ENCODE measurements at places on chromosomes 16 and 17.

- DNase-seq = no peak
Observed at GRCh38 chr17:75602644-75603043, 15.0 kb downstream of the MYO15B start.

GRCh38 chr17:45091778-45092425 lies 30.8 kb downstream of the NMT1 start:
- DNase-seq = no peak

- DNase-seq = no peak
Observed at GRCh38 chr17:57166803-57167202, 81.8 kb downstream of the AKAP1 start.

DNA sequence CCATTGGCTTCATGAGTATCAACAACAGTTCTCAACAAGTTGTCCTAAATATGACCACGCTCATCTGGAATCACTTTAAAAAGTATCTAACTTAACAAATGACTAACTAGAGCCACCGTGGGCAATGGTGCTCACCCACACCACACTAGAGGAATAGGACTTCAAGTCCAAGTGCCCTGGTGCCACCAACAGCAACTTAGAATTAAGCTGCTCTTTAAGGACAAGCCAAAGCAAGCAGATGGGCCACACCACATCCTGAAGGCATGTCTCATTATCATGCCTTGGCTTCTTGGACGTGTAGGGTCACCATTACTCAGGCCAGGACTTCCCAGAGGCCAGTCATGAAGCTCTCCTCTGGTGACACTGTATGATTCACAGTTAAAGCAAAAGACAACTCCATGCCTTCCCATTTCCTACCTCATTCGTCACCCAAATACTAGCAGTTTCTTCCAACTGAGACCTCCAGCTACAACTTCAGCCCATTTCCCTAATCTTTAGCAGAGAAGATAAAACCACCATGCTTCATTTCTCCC lies 9.4 kb upstream of the SLC6A4 start:
- DNase-seq = peak; percentile 28

DNA sequence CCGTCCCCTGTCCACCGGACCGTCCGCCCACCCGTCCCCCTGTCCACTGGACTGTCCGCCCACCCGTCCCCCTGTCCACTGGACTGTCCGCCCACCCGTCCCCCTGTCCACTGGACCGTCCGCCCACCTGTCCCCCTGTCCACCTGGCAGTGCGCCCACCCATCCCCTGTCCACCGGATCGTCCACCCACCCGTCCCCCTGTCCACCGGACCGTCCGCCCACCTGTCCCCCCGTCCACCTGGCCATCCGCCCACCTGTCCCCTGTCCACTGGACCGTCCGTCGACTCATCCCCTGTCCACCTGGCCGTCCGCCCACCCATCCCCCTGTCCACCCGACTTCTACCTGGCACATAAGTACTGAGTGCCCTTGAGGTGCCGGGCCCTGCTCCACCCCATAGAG lies 76.6 kb downstream of the LMF1 start:
- no peak for DNase-seq

GRCh38 chr17:9811086-9811485 lies 10.8 kb downstream of the GSG1L2 start:
- DNase-seq = no peak

GRCh38 chr16:58501242-58502131 lies 1.5 kb downstream of the NDRG4 start:
- no peak for DNase-seq

- DNase-seq = no peak
Observed at GRCh38 chr17:59496178-59496577, 69.2 kb upstream of the DHX40 start.

DNA sequence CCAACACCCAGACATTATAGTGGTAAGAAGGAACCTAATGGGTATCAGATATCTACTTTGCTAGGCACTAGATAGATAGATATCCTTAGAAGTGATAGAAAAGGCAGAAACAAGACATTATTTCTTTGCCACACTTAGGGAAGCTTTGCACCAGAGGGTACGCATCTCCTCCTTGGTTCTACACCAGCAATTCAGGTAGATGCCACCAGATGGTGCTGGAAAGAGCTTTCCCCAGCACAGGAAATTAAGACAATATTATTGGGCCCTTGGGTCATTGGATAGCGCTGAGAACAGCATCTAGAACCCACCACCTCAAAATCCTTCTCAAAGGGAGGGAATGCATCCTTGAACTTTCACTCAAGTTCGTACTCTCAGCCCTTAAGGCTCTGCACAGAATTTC lies 173.8 kb upstream of the CCL2 start:
- no peak for DNase-seq

DNA sequence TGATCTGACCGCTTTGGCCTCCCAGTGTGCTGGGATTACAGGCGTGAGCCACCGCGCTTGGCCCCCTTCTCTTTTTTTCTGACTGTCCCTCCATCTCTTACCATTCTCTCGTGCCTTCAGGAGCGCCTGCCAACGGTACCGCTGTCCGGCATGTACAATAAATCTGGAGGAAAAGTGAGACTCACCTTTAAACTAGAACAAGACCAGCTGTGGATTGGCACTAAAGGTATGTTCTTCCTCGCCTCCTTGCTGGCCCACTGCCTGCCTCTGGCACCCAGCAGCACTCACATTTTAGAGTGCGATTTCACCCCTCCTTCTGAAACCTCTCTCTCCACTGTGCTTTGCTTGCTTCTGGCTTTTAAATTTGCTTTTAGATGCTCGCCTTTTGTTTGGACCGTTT lies 5.0 kb downstream of the UBFD1 start:
- no peak for DNase-seq

DNA sequence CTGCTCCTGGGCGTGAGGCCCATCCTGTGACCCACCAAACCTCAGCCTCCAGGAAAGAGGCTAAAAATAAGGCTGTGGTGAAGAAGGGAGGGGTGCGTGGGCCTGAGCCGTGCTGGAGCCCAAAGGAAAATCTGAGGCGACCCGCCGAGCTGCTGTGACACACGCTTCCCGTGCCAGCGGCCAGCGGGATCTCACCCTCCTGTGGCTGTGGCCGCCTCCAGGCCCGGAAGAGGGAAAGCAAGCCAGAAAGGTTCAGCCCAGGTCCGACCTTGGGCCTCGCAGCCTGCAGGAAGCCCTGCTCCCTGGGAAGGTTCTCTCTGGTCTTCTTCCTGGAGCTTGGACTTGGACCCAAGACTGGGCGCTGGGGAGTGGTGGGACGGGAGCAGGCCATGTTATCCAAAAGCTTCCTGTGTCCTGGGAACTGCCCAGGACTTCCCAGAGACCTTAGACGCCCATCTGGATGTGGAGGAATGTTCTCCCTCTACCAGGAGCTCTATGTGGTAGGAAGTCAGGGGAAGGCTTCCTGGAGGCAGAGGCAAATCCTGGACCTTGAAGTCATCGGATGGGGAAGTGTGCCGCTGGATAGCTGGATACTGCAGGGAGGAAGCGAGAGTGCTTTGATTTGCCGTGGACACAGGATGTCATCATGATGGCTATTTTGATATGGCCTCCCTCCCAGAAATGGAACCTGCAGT lies 11.4 kb downstream of the SPNS2 start:
- peak; percentile 82 for DNase-seq

- DNase-seq = no peak
Observed at GRCh38 chr17:13729466-13730134, 127.9 kb upstream of the HS3ST3A1 start.

- no peak for DNase-seq
Observed at GRCh38 chr17:36182176-36183000, 6.0 kb upstream of the TBC1D3B start.

GRCh38 chr16:13560151-13560550 lies 359.8 kb upstream of the ERCC4 start:
- no peak for DNase-seq

GRCh38 chr16:8622315-8622656 lies 788 bp downstream of the METTL22 start:
- DNase-seq = no peak

- DNase-seq = no peak
Observed at GRCh38 chr16:15907863-15908478, 19.6 kb upstream of the CEP20 start.

- DNase-seq = no peak
Observed at GRCh38 chr17:58982626-58983025, 124.1 kb downstream of the TRIM37 start.

- DNase-seq = peak; percentile 90
Observed at GRCh38 chr17:81037026-81037797, 2.3 kb downstream of the BAIAP2 start.

- DNase-seq = no peak
Observed at GRCh38 chr16:81546781-81547180, 102.2 kb downstream of the CMIP start.

DNA sequence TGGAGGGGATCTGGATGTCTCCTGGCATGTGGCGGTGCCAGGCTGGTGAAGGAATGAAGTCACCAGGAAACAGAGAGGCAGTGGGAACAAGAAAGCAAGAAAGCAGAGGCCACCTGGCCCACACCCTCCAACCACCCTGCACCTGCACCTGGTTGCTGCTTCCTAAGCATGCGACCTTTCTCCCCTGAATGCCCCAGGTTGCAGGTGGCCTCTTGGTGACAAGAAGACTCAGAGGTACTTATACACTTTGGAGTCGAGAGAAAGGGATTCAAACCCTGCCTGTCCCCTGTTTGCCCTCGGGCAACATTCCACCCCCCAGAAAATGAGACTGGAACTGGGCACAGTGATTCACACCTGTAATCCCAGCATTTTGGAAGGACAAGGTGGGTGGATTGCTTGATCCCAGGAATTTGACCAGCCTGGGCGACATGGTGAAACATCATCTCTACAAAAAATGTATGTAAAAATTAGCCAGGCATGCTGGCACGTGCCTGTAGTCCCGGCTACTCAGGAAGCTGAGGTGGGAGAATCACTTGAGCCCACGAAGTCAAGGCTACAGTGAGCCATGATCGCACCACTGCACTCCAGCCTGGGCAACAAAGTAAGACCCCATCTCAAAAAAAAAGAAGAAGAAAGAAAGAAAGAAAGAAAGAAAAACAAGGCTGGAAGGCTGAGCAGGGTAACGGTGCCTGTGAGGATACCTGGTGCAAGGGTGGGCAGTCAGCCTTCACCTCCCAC lies 34.6 kb upstream of the TNRC6C start:
- no peak for DNase-seq

DNA sequence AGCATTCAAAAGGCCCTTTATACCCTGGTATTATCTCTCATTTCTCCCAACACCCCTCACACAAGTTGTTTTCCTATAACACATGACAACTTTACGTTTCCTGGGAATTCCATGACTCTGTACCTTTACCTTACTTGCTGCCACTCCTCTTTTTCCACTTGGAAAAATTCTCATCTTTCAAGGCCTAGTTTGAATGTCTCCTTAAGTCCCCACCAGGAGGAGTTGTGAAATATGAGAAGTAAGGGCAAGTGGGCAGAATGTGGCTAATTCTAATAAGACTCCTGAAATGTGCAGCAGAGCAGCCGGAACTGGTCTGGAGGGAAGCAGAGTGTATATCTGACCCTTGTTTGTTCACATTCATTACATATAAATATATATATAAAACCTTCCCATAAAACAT lies 39.7 kb downstream of the BRCA1 start:
- DNase-seq = no peak

DNA sequence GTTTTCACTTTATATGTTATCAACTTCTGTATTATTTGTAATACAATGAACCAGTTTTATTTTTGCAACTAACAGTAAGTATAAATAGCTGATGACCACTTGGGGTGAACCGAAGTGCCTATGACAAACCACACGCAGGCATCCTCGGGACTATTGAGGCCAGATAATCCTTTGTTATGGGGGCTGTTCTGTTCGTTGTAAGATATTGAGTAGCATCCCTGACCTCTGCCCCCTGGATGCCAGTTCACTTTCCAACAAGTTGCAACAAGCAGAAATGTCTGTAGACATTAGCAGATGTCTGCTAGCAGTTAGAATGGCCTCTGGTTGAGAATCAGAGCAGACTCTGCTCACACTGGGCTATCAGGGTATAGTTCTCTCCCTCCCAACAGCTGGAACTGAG lies 277.0 kb downstream of the WWOX start:
- DNase-seq = no peak

DNA sequence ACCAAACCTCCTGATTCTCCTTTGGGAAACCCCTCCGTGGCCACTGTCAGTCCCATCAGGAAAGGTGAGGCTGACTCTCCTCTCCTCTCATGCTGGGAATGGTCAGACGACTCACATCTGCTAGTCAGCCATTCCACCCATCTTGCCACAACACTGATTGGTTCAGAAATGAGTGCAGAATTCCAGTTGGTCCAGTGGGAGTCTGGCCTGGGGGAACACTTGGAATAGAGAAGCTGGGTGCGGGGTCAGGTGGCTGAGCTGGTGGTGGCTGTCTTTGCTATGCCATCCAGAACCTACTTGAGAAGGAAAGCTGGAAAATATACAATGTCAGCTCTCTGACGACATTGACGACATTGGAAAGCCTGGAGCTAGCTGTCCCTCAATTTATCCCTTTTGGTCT lies 23.6 kb upstream of the PLLP start:
- peak; percentile 38 for DNase-seq

- no peak for DNase-seq
Observed at GRCh38 chr16:19366391-19366790, 51.3 kb upstream of the TMC5 start.

- no peak for DNase-seq
Observed at GRCh38 chr17:15239491-15239890, 25.6 kb downstream of the PMP22 start.

DNA sequence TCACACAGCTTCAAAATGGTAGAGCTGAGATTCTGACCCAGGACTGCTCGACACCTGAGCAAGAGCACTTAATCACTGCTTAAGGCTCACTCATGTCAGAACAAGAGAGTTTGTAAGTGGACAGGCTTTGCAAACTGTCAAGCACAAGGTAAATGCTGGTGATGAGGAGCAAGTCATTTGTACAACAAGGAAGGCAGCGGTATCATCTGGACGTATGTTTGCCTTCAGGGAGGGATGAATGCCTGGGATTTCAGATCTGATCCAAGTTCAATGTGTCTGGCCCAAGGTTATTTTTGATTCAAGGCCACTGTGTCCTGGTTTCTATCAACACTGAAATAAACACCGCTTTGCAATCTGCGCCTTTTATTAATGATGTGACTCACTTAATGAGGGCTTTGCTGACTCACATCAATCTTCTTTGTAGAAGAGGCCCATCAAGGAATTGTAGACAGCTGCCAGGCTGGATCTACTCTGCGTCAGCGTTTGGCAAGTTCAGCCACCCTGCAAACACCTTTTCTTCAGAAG lies 174.4 kb upstream of the HS3ST3A1 start:
- no peak for DNase-seq

DNA sequence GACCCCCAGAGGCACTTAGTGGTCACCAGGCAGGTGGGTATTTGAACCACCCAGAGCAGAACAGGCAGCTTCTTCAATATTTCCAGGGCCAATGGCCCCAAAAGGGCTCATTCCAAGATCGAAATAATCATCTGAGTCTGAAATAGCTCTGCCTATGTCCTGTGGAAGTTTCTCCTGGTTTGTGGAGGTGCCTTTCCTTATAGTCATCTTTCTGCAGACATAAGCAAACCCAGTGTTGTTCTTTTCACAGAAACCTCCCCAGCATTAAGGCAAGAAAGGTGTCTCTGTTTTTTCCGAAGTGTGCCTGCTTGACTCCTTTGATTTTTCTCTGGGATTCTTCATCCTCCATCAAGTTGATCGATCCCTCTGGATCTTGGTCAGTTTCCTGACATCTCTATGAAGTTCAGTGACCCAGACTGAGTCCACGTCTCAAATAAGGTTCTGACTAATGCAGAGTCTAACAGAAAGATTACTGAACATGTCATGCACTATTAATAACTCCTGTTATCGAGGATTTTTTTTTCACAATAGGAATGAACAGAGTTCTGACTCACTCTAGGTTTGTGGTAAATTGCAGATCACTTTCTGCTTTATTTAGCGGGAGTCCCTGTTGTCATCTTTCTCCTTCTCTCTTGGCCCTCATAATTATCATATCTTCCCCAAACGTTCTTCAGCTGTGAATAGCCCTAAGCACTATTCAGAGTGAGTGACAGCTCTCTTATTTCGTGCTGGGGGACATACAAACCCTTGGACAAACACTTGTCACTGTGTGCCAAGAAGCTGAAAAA lies 1.5 kb downstream of the LRRC3C start:
- DNase-seq = no peak
